ENCODE measurements at places on chromosomes 1 and 21. TPM values are rescaled to one million over a fixed set of nuclear protein-coding genes. Genes with fewer than 3 reads are reported as not detected.

Gene BCAS2
- 47.8 TPM for total RNA-seq

DNA sequence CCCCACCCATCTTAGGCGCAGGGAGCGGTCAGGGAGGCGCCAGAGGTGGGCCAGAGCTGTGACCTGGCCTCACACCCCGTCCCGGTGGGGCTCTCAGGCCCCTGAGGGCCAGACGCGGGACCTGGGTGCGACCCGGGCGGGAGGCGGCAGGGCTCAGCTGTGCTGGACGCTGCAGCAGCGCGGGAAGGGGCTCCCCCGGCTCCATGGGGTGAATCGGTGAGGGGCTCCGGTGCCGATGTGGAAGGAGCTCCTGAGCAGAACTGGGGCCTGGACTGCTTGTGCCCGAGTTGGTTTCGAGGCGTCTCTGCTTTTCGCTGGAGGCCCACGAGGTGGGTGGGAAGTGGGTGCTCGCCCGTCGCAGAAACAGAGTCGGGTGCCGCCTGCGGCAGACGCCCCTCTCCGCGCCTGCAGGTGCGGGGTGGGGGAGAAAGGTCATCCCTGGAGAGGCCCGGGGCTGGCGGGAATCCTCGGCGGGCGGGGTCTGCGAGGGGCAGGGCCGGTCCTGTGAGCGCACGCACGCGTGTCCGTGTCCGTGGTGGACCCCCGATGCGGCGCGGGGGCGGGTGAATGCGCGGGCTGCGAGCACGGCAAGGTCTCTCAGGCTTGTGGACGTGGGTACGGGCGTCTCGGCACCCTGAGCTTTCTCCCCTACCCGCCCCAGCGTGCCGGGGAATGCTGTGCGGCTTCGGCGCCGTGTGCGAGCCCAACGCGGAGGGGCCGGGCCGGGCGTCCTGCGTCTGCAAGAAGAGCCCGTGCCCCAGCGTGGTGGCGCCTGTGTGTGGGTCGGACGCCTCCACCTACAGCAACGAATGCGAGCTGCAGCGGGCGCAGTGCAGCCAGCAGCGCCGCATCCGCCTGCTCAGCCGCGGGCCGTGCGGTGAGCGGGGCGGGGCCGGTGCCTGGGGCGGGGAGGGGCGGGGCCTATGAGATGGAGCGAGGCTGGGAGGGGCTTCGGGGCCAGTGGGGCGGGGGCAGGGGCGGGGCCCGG is 20.4 kb downstream of the AGRN start:
- H3K36me3 ChIP-seq, result no peaks in the 10 kb centered on the region
- H3K4me1 ChIP-seq, result peaks cover 14% of the 10 kb centered on the region
- no peaks in the 10 kb centered on the region for H3K27me3 ChIP-seq

GRCh38 chr1:7008975-7009740 is 223.9 kb downstream of the CAMTA1 start:
- H3K4me1 ChIP-seq, result no peaks in the 10 kb centered on the region
- H3K4me3 ChIP-seq, result no peak overlapping the region
- H3K27ac ChIP-seq, result no peak overlapping the region
- H3K36me3 ChIP-seq, result no peaks in the 10 kb centered on the region
- DNase-seq, result no peak

DNA sequence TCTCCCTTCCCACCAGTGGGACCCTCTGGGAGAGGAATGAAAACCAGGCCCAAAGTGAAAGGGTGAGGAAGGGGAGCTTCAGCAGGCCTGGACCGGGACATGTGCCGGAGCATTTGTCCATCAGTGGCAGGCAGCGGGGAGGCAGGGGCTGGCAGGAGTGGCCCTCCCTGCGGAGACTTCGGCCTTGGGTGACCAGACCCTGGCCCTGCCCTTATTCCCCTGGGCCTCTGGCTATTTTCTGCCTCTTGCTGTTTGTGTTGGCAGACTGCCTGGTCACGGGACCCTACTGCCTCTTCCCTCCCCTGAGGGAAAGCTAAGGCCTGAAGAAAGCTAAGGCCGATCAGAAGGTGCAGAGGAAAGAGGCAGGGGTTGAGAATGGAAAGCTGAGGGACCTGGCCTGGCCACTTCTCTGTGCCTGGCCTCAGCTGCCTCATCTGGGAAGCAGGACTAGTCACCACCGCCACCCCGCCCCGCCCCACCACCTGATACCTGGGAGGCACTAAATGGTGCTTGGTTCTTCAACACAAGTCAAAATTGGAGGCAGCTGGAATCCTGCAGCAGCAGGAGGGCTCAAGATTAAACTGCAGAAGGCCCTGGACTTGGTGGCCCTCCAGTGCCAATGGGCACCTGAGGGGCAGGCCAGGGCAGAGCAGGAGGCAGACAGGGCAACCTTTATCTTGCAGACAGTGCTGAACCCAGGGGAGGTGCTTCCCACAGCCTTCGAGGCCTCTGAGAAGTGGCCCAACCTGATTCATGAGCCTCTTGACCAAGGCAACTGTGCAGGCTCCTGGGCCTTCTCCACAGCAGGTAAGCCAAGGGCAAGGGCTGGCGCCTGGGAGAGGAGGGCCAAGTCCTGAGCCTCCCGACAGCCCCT is 7.9 kb downstream of the TINAGL1 start:
- DNase-seq, result peak; percentile 76
- no peak overlapping the region for H3K4me3 ChIP-seq
- H3K4me1 ChIP-seq, result peaks cover 54% of the 10 kb centered on the region

- no peaks in the 10 kb centered on the region for H3K27me3 ChIP-seq
- no peak overlapping the region for H3K27ac ChIP-seq
- no peaks in the 10 kb centered on the region for H3K36me3 ChIP-seq
- DNase-seq, result no peak
- no peak overlapping the region for H3K4me3 ChIP-seq
- peaks cover 12% of the 10 kb centered on the region for H3K4me1 ChIP-seq
Observed at GRCh38 chr1:30037251-30038118, 685.9 kb downstream of the MATN1 start.

DNA sequence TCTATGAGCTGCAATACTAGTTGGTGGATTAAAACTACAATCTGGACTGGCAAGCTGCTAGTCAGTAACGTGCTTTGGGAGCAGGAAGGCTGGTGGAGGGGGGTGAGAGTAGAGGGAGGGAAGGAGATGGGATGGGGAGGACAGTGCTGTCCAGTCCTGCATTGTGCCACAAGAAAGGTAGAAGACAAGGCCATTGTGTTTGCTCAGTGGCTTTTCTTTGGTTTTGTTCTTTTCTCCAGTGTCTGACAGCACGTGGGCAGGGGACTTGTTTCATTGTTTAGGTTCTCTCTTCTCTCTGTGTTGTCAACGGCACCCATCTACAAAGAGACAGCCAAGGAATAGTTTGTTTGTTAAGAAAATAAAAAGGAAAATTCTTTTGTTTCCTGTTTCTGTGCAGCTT is 362.8 kb upstream of the PLXNA2 start:
- no peak overlapping the region for H3K4me3 ChIP-seq
- no peak overlapping the region for H3K27ac ChIP-seq
- DNase-seq, result no peak
- no peaks in the 10 kb centered on the region for H3K36me3 ChIP-seq
- H3K4me1 ChIP-seq, result no peaks in the 10 kb centered on the region

DNA sequence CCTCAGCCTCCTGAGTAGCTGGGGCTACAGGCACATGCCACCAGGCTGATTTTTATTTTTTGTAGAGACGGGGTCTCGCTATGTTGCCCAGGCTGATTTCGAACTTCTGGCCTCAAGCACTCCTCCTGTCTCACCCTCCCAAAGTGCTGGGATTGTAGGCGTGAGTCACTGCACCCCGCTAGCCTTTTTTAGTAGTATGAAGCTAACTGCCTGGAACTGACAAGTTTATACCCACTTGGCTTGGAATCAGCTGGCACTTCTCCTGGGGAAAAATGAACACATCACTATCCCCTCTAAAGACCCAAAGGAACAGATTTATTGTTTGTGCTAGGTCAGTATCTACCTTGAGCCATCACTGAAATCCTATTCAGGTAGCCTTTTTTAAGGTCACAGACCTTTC is 19.0 kb downstream of the TMEM63A start:
- H3K27me3 ChIP-seq, result no peaks in the 10 kb centered on the region
- H3K36me3 ChIP-seq, result no peaks in the 10 kb centered on the region
- no peak for DNase-seq
- H3K4me1 ChIP-seq, result peaks cover 15% of the 10 kb centered on the region
- no peak overlapping the region for H3K4me3 ChIP-seq

- no peak for DNase-seq
- no peak overlapping the region for H3K4me3 ChIP-seq
- H3K4me1 ChIP-seq, result no peaks in the 10 kb centered on the region
- no peaks in the 10 kb centered on the region for H3K27me3 ChIP-seq
Observed at GRCh38 chr1:87358219-87358618, 29.5 kb downstream of the LMO4 start.

GRCh38 chr1:4018466-4019146 is 118.5 kb upstream of the C1orf174 start:
- H3K27ac ChIP-seq, result no peak overlapping the region
- no peaks in the 10 kb centered on the region for H3K4me1 ChIP-seq
- no peaks in the 10 kb centered on the region for H3K36me3 ChIP-seq

GRCh38 chr1:88998716-88999115 is 6.3 kb upstream of the KYAT3 start:
- no peak overlapping the region for H3K27ac ChIP-seq
- no peaks in the 10 kb centered on the region for H3K27me3 ChIP-seq
- H3K4me1 ChIP-seq, result no peaks in the 10 kb centered on the region
